ENCODE measurements at places on chromosomes 2 and 18.

DNA sequence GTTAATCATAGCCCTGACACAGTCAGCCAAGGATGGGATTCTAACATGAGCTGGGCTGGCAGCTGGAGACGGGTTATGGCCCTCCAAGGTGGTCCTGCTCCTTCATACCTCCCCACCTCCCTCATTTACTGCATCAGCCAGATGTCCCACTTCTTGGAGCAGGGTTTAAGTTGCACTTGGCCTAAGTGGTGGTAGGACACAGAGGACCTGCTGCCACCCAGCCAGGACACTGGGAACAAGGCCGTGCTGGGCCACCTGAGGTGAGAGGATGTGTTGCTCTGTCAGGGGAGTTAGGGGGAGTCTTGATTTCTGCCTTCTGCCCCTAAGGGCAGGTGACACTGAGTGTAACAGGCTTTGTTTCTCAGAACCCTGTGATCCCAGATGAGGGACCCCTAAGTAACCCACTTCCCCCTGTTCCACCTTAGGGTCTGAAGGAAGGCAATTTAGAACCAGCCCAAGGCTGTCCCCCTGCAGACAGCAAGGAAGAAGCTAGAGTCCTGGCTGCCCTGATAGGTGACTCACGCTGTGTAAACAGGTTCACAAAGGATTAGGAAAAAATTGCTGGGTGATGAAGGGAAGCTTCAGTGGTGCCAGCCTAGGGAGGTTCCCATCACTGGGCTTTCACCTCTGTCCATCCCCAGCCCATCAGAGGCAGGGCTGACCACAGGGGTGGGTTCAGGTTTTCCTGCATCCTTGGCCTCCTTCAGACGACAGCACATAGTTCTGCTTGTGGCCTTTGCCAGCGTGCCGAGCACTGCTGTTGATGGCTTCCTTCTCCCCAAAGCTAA is 114.3 kb upstream of the MCFD2 start:
- no peak for DNase-seq

- no peak for DNase-seq
These were observed 131.5 kb downstream of the PRKCE start for GRCh38 chr2:45782986-45783385.

DNA sequence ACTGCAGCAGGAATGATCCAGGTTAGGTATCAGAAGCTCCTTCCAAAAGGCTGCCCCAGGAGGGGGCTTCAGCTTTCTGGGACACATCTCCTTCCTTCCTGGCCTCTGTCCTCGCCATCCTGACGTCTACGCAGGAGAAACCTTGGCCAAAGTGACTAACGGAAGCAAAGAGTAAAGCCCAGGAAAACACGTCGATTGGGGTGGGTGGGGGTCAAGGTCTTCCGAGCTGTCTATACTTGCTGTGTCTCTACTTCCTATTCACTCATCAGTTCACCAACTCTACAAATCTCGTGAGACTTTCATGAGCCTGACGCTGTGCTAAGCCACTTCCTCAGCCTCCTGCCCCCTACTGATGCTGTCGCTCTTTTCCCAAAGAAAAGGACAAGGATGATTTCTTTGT is 212.6 kb downstream of the TNS1 start:
- no peak for DNase-seq

DNA sequence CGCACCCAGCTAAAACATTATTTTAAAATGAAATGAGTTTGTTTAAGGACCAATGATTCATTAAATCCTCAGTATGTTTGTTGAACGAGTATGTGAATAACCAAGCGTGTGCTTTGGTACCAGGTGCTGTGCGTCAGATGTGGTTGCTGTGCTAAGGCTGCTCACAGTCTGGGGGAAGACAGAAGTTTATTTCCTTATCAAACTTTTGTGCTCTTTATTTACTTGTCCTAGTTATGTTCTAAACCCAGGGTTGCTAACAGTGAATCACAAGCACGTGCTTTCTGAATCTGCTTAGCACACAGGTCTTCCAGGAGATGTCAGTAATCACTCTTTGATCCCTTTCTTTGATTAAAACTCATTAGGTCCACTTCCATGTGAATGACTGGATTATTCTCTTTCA is 37.0 kb downstream of the RAPGEF4 start:
- DNase-seq: no peak

GRCh38 chr2:17177088-17177487 is 341.2 kb downstream of the RAD51AP2 start:
- DNase-seq: no peak

GRCh38 chr2:188181884-188182283 is 109.8 kb upstream of the GULP1 start:
- DNase-seq: no peak

- no peak for DNase-seq
These were observed 26.4 kb downstream of the ST3GAL5 start for GRCh38 chr2:85862426-85862825.

DNA sequence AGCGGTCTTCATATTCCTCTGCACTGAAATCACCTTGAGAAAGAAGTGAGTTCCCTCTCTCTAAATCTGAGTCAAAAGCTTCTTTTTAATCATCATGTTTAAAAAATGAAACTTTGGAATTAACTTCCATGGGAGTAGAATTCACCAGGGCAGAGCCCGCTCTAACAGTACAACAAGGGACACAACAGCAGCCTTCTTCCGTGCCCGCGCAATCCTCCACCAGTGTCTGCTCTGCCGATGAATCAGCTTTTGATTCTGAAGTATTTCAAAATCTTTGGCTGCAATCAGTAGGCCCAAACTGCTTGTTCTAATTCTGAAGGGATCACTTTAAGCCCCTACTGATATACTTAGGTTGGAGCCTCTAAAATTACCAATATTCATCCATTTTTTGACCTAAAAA is 76.9 kb downstream of the USP40 start:
- no peak for DNase-seq

- DNase-seq: no peak
These were observed 216.0 kb downstream of the RAD51AP2 start for GRCh38 chr2:17302281-17302680.

DNA sequence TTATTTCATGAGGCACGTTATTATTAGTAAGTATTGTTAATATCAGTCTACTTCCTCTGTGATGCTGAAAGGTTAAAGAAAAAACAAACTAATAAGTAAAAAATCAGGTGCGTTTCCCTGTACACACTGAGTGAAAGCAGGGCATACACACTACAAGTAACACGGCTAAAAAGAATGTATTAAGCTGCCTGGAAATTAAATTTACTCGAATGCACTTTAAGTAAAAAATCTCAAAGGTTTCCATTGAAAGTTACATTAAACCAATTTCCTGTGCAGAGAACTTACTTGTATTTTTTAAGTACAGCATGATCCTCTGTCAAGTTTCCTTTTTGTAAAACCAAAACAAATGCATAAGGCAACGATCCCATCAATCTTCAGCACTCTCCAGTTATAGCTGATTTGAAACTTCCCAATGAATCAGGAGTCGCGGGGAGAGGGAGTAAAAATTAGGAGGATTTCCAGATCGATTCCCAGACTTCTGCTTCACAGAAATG is 633 bp downstream of the BCL2 start:
- DNase-seq: no peak

- DNase-seq: no peak
These were observed 30.0 kb downstream of the AFTPH start for GRCh38 chr2:64554117-64554516.

- DNase-seq: no peak
These were observed 202.1 kb upstream of the KYNU start for GRCh38 chr2:142675398-142675797.

GRCh38 chr18:12012697-12013096 is 31.4 kb downstream of the IMPA2 start:
- DNase-seq: no peak

- DNase-seq: no peak
These were observed 183.4 kb upstream of the FN1 start for GRCh38 chr2:215619022-215619958.

GRCh38 chr2:72032481-72033041 is 115.1 kb downstream of the CYP26B1 start:
- no peak for DNase-seq

DNA sequence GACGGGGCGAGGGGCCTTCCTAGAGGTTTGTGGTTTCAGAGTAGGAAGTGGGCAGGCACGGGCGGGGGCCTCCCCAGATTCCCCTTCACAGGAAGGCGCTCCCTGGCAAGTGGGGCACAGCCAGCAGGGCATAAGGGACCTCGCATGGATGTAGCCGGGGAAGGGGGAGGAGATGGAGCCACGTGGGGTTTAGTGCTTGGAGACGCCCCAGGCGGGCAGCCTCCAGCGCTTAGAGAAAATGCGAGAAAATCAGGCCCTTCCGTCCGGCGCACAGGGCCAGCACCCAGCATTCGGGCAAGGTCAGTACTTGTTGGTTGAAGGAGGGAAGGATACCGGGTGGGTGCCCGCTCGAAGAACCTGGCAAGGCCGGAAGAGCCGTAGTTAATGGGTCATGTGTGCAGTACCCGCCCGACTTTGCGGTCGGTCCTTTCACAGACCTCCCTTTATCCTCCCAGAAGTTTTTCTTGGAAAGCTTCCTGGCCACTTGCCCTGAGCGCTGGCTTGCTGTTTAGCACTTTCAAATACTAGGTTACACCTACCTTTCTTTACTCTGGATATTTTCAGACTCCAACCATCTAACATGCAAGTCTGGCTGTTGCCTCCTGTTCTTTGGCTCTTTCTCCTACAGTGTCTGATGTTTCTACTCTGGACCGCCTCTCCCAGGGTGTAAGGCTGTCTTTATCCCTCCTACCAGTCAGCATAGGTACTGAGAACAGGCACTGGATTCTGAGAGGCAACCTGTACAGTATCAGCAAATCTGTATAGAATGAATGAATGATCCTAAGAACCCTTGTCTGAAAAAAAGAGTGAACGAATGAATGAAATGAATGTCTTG is 78.1 kb downstream of the CIB4 start:
- no peak for DNase-seq

GRCh38 chr2:171271971-171272436 is 111.3 kb upstream of the TLK1 start:
- DNase-seq: no peak

GRCh38 chr2:88530081-88530480 is 77.6 kb upstream of the FOXI3 start:
- DNase-seq: no peak

DNA sequence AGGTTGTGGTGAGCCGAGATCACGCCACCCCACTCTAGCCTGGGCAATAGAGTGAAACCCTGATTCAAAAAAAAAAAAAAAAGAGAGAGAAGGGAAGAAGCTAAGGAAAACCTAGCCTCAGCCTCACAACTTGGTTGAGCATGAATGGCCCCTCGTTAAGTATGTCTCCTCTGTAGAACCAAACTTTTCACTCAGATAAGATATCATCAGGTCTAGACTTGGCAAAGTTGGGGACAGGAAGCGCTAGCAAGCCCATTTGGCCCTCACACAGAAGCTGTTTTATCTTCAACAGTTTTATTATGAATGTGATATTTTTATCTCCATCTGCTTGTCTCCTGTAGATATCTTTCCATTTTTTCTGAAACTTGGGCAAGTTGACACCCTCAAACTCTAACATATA is 3.5 kb upstream of the ASXL2 start:
- DNase-seq: no peak

DNA sequence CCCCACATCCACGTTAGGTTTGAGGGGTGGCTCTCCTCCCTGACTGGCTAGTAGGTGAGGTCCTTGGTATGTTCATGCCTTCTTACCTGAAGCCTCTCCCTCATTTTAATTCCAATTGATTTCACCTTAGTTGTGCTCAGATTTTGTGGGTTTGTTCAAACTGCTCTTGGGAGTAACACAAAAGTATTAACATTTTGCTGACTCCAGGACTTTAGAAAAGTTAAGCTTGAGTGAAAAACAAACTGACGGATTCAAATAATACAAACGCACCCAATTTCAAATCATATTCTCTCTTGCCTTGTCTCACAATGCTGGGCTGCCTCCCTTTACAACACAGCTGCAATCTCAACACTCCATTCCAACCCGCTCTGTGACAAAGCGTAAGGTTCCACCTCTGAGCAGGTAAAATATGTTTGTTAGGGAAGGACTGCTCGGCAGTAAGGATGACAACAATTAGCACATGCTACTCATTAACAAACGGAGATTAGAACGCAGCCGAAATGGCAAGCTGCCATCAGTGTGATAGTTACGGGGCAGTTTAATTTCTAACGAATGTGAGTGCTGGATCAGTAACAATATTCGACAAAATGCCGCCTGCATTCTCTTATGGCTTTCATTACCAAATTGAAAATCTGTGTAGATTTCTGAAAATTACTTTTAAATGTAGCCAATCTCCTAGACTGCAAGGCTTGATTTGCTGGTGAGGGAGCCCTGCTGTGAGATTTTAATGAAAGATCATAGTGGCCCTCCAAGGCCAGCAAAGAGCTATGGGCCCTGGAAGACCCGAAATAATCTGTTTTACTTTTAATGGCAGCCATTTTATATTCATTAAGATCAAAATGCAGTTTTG is 730.6 kb upstream of the FANCL start:
- DNase-seq: no peak

- no peak for DNase-seq
These were observed 157.9 kb downstream of the ARL4C start for GRCh38 chr2:234339011-234339410.

DNA sequence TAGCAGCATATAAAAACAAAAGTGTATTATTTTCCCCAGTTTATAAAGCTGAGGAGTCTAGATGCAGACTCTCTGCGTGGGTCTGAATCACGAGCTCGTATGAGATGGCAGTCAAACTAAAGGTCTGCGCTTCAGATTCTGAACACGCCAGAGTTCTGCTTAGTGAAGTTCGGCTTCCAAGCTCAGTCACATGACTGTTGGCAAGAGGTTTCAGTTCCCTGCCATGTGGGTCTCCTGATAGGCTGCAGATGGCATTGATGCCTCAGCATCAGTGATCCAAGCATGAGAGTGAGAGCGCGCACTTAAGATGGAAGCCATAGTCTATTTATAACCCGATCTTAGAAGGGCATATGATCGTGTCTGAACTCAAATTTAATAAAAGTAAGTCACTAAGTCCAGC is 242.8 kb upstream of the DOK6 start:
- no peak for DNase-seq

GRCh38 chr2:173596244-173596643 is 241.6 kb downstream of the CDCA7 start:
- DNase-seq: no peak

DNA sequence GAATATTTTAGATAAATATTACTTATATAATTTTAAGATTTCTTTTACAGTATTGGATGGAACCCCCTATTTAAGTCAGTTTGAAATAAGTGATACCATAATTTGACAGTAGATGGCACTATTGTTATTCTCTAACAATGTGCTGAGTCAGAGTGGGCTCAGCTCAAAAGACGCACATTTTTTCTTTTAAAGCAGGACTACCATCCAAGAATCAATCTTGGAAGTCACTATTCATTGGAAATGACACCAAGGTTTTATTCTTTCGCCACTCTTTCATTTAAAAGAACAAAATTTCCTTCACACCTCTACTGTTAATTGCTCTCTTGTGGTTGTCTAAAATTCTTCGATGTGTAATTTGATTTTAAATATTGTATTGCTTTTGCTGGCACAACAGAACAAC is 32.6 kb upstream of the SPAG16 start:
- DNase-seq: no peak

GRCh38 chr2:119261493-119262225 is 38.0 kb downstream of the STEAP3 start:
- no peak for DNase-seq

- DNase-seq: no peak
These were observed 34.1 kb upstream of the STAT1 start for GRCh38 chr2:191048073-191048472.
